Activated naive CD4-positive, alpha-beta T cell treated with anti-CD3 and anti-CD28 coated beads, Interleukin-2, amount 50 U/mL, for 16 hours (primary cell): ENCODE measurements at places on chromosomes 12 and 14.

DNA sequence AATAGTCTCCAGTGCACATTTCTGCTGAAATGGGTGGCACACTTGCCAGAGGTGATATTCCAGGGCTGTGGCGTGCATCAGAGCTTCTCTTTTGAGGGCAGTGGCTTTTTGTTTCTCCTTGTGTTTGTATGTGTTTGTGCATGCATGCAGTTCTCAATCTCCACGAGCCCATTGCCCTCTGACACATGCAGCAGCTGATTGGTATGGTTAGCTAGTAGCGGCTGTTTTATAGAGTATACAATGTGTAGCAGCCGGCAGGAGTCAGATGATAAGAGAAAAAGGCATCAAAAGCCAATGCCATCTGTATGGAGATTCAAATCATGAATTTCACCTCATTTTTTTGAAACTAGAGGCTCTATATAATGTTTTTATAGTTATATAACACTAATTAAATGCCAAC is 616.9 kb upstream of the STXBP6 start:
- DNase-seq: no peak

DNA sequence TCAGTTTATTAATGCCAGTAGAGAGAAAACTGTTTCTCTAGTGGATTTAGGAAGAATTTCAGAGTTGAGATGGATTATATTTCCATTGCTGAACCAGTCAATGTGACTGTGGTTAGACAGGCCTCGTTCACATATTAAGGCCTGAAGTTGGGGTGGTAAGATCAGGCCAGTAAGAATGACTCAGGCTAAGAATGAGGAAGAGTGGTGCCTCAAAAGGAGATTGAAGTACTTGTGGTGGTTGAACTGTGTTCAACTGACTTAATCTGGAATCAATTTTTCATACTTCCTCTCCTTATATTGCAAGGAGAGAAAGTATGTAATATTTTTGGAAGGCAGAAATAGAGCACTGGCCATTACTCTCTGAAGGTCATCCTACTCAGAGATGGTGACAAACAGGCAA is 37.8 kb upstream of the ATF7IP start:
- DNase-seq: no peak

- DNase-seq: peak; percentile 48
Measured at GRCh38 chr12:64679487-64680001, 69.2 kb downstream of the RASSF3 start.

- DNase-seq: no peak
Measured at GRCh38 chr14:84442521-84442920, 1087.4 kb upstream of the FLRT2 start.

GRCh38 chr12:6927379-6928021 is at the start of gene ATN1:
Gene ATN1 (plus strand): TSS chr12:6927959. CDS start chr12:6934002, 6,043 bp downstream.
- peak; percentile 59 for DNase-seq

- DNase-seq: no peak
Measured at GRCh38 chr14:103133210-103134140, 10.2 kb downstream of the TNFAIP2 start.

- DNase-seq: no peak
Measured at GRCh38 chr12:64806173-64806572, 18.3 kb upstream of the TBC1D30 start.

DNA sequence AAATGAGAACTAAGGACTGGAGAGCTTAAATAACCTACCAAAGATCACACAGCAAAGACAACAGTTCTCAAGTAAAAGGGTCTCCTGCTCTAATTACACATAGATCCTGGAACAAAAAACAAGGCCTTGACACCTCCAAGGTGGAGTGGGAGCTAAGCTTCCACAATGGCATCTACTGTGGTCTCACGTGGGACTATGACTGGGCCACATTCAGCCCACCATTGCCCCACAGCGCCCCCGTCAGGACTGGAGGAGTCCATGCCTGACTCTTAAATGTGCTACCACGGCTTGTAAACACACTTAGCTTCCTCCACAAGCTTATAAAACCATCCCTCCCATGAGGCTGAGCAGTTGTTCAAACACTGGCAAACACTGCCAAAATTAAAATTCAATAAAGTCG is 88.5 kb downstream of the GCH1 start:
- DNase-seq: no peak
